ENCODE measurements at places on chromosomes 7 and 10.

- no peak for DNase-seq
Measured at GRCh38 chr7:36614959-36615358, 109.3 kb downstream of the AOAH start.

DNA sequence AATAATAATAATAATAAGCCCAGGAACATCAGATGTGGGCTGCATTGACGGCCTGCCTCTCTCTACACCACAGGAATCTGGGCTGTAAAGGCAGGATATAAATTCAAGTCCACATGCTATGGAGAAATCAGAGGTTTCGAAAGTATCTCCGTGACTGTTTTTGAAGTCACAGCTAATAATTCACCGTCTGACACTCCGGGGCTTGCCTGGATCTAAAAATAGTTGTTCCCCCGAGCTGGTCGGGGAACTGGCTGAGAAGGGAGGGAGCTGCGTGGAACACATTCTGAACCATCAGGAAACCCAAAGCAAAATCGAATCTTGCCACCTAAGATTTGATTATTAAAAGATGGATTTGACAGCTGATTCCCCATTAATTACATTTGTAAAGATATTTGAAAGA, 35.4 kb downstream of the KLF6 start:
- no peak for DNase-seq

GRCh38 chr10:1213252-1214070, 157.3 kb downstream of the WDR37 start:
- no peak for DNase-seq

DNA sequence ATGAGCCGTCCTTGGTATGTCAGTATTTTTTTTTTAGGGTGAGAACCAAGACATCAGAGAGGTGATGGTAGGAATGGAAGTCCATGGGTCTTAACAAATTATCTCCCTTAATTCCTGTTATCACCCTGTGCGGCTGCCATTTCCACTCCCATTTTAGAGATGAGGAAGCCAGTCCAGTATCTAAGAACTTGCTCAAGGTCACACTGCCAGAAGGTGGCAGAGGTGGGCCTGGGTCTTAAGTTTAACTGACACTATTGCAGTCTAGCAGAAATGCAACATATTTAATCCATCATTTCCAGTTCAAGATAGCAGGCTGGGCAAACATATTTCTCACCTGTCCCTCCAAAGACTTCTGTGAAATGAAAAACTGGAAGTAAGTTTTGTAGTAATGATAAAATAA, 108.3 kb downstream of the GLI3 start:
- peak; percentile 2 for DNase-seq

GRCh38 chr10:3763852-3764625, 21.0 kb downstream of the KLF6 start:
- peak; percentile 78 for DNase-seq

DNA sequence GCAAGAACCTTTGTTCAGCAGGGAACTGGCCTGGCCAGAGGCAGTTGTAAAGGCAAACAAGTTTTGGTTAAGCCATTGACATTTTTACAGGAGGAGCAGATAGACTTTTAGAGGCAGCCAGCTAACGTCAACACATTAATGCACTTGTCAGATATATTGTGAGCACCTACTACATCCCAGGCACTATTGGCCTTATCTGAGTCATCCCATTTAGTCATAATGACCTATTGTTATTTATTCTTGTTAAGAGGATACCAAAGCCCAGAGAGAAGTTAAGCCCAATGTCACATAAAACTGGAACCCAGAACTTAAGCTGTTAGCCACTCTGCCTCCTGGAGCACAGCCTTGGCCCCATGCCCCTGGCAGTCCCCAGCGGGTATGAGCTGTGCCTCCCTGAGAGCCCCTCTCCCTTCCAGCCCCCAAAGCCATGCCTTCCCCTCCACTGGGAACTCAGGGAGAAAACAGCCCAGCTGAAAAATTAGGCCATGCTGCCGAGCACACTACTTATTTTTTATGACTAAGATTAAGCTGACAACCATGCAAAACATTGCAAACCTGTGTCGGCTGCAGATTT, 32.7 kb upstream of the TRIM8 start:
- DNase-seq = peak; percentile 39

GRCh38 chr10:101429423-101429822, 75.5 kb downstream of the BTRC start:
- no peak for DNase-seq

GRCh38 chr10:94546049-94546900, 687 bp downstream of the HELLS start:
- DNase-seq = peak; percentile 58

DNA sequence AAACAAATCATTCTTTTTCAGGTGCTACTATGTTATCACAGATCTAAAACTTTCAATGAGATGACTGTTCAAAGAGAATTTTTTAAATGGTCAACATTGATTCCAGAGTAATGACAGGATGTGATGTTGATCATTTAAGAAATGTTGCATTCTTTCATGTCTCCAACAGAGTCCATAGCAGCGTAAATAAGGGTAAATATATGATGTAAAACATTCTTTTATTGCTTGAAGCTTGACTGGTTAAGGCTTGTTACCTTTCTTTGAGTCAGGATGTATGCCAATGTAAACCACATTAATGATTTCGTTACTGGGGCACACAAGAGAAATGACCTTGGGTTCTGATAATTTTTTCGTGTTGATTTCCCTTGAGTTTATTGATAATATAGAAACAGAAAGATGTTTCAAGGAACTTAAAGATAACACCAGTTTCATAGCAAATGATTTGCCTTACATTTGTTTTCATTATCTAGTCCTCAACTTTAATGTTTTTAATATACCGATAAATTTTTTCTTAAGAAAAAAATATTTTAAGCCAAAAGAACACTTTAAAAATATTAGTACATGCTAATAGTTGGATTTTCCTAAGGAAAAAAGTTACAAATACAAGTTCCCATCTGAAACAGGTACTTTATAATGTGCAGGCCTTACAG, 3.5 kb downstream of the STK17A start:
- peak; percentile 50 for DNase-seq

DNA sequence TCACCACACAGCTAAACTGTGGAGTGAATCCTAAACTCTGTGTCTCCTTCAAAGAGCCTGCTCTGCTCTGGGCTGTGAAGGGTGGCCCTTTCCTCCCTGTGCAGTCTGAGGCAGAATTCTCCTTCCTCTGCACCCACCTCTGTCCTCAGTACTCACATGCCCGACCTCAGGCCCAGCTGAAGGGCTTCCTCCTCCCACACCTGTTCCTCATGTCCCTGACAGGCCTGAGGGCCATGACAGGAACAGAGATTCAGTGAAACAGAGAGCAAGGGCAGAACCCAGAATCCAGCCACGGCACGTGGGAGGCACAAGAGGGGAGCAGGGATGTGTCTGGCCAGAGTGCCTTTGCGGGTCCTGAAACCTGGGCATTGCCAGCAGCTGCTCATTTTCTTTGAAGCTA, 13.9 kb downstream of the CREB3L2 start:
- no peak for DNase-seq

GRCh38 chr10:60315311-60315710, 74.4 kb downstream of the ANK3 start:
- no peak for DNase-seq

DNA sequence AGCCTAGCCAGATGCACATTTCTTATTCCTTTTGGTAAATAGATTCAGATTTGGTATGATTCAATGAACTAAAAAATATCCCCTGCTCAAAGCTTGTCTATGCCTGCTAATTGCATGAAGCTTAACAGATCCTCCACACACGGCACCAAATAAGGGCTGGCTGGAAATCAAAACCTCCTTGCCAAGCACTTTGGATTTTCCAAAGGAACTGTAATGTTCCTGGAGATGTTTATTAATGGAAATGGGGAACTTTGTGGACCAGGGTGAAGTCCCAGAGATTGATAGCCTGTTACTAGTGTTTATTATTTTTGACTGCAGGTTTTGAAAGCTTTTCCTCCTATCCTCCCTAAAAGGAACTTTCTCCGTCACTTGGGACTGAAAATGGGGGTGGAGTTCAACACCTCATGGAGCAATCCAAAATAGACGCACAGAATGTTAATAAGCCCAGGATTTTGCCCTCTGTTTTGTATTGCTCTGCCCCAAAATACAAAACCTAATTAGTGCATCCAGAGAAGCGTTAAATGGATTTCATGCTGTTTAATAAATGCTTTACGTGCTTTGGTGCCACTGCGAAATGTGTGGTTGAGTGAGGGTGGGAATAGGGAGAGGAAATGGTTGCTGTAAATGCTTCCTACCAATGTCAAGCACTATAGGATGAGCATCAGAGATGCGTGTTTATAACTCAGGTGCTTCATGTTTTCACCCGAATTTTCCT, 1027.7 kb downstream of the LRMDA start:
- DNase-seq = no peak

DNA sequence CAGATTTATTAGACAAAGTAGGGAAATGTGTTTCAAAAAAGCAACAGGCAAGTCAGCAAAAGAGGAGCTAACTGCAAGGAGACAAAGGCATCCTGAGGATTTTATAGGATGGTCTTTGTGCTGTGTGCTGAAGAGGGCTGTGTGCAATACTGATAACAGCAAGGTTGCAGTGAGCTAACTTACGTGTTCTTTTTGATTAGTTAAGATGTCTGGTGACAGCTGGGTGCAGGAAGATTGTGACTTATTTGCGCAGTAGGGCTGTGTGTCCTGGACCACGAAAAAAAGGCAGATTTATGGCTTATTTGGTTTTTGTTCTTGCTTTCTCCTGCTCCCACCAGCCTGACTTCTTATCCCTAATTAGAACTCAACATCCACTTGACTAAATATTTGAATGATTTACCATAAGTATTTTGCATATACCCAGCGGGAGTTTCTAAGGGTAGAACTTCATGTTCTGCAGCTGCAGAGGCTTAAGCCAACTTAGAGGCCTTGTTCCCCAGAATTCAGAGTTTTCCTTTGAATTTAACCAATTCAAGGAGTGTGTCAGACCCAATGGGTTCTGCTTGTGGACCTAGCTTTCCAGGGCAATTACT, 119.0 kb downstream of the ANKRD26 start:
- DNase-seq = no peak

DNA sequence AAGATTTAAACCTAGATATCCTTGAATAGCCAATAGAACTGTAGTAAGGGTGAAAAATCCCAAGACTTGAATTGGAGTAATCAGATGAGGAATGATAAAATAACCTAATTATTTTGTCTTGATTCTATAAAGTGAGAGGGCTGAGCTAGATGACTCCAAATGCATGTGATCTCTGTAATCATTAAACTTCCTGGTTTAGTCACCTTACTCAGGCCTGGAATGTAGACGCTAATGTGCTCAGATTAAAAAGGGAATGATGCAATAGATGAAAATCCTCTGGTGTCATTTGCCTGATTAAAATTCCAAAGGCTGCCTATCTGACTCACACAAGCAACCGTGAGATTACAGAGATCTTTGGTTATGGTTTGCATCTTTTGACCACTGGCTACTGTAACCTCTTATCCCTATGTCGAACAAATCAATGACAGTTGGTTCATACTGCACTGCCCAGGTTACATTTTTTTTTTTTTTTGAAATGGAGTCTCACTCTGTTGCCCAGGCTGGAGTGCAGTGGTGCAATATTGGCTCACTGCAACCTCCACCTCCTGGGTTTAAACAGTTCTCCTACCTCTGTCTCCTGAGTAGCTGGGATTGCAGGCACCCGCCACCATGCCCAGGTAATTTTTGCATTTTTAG, 2.9 kb upstream of the HKDC1 start:
- peak; percentile 96 for DNase-seq

DNA sequence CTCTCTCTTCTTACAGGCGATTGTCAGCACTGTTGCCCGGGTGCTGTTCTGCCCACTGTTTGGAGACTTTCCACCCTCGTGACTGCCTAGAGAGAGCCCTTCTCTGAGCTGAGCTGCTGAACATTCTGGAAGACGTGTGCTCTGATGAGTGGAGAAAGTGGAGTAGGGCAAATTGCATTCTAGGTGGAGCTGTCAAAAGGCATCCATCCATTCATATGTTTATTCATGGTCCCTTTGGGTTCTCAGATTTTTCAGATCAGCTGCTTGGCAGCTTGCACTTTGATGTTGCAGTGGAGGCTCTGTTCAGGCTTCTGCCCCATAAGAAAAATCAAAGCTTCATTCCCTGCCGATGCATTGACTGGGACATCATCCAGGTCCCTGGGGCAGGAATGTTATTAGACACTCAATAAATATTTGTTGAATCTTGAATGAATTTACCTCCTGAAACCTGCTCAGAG, 120.7 kb upstream of the EEPD1 start:
- no peak for DNase-seq

- DNase-seq = no peak
Measured at GRCh38 chr7:27191833-27192545, 7.0 kb upstream of the HOXA11 start.

- DNase-seq = peak; percentile 41
Measured at GRCh38 chr10:128178302-128178958, 52.2 kb upstream of the MKI67 start.

DNA sequence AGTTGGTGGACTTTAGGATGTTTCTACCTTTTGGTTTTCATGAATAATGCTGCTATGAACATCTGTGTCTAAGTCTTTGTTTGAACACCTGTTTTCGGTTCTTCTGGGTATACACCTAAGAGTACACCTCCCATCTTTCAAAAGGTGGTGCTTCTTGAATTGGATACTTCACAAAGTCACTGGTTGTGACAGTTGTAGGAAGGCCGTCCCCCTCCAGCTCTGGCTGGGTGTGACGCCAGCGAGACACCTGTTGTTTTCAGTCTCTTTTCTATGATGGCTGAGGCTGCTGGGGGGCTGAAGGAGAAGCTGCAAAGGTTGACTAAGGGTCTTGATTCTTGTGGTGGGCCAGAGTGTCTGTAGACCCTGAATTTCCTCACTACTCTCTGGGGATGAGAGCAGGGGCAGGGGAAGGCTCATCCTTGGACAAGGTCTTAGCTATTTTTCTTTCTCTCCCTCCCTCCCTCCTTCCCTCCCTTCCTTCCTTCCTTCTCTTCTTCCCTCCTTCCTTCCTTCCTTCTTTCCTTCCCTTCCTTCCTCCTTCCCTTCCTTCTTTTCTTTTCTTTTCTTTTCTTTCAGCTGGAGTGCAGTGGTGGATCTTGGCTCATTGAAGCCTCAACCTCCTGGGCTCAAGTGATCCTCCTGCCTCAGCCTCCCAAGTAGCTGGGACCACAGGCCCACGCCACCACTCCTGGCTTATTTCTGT, 5.6 kb downstream of the NEURL1 start:
- DNase-seq = no peak

- no peak for DNase-seq
Measured at GRCh38 chr7:2198760-2199159, 34.0 kb downstream of the MAD1L1 start.

- DNase-seq = no peak
Measured at GRCh38 chr7:69422574-69422985, 175.7 kb upstream of the AUTS2 start.

DNA sequence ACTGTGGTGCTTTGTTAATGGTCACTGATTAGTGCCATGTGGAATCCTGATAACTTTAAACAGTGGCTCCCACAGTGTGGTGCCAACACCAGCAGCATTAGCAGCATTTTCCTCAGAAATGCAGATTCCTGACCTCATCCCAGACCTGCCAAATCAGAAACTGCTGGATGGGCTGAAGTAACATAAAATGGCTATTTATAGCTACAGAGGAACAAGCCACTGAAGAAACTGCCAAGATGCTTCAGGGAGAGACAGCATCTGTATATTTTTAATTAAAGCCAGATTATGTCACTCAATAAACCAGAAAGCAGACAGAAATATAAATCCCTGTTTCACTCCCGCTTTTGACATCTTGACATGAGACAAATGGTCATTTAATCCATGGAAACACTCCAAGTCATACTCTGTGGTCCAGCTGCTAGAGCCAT, 178.5 kb downstream of the AMPH start:
- no peak for DNase-seq
